Liver (tissue), 10 donors: ENCODE measurements at places on chromosomes 2 and 18. TPM values are rescaled to one million over a fixed set of nuclear protein-coding genes. Genes with fewer than 3 reads are reported as not detected.
A peak's percentile ranks its signal among the peaks of the same experiment; 100 is the strongest.

- no peak overlapping the region for H3K27ac ChIP-seq
- no peak overlapping the region for H3K4me3 ChIP-seq
- H3K27me3 ChIP-seq, result no peaks in the 10 kb centered on the region
- no peak for DNase-seq
- H3K36me3 ChIP-seq, result no peaks in the 10 kb centered on the region
These were observed 88.4 kb upstream of the NRP2 start for GRCh38 chr2:205593891-205594290.

GRCh38 chr2:10918661-10919409, 7.1 kb downstream of the KCNF1 start:
- DNase-seq, result no peak
- no peak overlapping the region for H3K27ac ChIP-seq
- no peak overlapping the region for H3K4me3 ChIP-seq
- no peaks in the 10 kb centered on the region for H3K36me3 ChIP-seq
- no peaks in the 10 kb centered on the region for H3K27me3 ChIP-seq
- no peaks in the 10 kb centered on the region for H3K4me1 ChIP-seq

- no peak for DNase-seq
- H3K27ac ChIP-seq, result no peak overlapping the region
- H3K4me1 ChIP-seq, result no peaks in the 10 kb centered on the region
- no peaks in the 10 kb centered on the region for H3K36me3 ChIP-seq
- no peaks in the 10 kb centered on the region for H3K27me3 ChIP-seq
These were observed 78.6 kb upstream of the ACSL3 start for GRCh38 chr2:222782201-222782730.

- H3K27me3 ChIP-seq, result no peaks in the 10 kb centered on the region
- H3K4me1 ChIP-seq, result no peaks in the 10 kb centered on the region
- DNase-seq, result no peak
- peaks cover 8% of the 10 kb centered on the region for H3K36me3 ChIP-seq
- no peak overlapping the region for H3K4me3 ChIP-seq
These were observed 69.1 kb upstream of the NFATC1 start for GRCh38 chr18:79326413-79327198.

GRCh38 chr2:68653538-68653982, 10.2 kb downstream of the PROKR1 start:
- H3K27me3 ChIP-seq, result no peaks in the 10 kb centered on the region
- no peak overlapping the region for H3K27ac ChIP-seq
- no peak for DNase-seq
- H3K4me1 ChIP-seq, result no peaks in the 10 kb centered on the region
- no peak overlapping the region for H3K4me3 ChIP-seq
- H3K36me3 ChIP-seq, result no peaks in the 10 kb centered on the region

DNA sequence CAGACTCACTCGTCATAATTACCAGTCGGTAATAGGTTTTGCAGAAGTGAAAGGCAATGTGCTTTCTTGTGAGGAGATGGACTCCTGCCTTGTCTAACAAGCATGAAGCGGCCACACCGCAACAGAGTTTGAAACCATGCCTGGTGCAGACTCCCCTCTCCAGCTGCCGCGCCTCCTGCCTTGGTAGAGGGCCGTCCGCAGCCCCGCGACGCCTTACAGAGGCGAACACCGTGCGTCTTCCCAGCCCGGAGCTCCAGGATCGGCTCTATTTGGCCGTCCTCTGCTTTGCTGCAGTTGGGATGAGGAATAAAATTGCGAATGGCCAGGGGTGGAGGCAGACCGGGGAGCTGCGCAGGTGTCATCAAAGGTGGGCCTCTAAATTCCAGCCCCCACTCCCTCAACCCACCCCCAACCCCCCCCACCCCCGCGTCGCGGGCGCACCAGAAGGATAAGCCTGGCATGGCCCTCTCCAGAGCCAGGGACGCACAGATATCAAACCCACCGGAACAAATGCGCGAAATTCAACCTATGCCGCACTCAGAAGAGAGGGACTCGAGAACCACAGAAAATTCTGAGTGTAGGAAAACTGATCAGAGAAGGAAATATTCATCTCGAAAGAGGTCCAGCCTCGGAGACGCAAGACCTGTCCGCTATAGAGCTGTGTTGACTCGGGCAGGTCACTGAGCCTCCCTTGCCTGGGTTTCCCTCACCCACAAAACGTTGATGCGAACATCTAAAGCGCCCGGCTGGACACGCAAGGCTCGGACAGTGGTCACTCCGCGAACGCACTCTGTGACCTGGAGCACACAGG, 1.1 kb downstream of the TRABD2A start:
- no peak overlapping the region for H3K4me3 ChIP-seq
- H3K4me1 ChIP-seq, result peaks cover 28% of the 10 kb centered on the region
- H3K36me3 ChIP-seq, result no peaks in the 10 kb centered on the region
- DNase-seq, result no peak
- no peak overlapping the region for H3K27ac ChIP-seq

DNA sequence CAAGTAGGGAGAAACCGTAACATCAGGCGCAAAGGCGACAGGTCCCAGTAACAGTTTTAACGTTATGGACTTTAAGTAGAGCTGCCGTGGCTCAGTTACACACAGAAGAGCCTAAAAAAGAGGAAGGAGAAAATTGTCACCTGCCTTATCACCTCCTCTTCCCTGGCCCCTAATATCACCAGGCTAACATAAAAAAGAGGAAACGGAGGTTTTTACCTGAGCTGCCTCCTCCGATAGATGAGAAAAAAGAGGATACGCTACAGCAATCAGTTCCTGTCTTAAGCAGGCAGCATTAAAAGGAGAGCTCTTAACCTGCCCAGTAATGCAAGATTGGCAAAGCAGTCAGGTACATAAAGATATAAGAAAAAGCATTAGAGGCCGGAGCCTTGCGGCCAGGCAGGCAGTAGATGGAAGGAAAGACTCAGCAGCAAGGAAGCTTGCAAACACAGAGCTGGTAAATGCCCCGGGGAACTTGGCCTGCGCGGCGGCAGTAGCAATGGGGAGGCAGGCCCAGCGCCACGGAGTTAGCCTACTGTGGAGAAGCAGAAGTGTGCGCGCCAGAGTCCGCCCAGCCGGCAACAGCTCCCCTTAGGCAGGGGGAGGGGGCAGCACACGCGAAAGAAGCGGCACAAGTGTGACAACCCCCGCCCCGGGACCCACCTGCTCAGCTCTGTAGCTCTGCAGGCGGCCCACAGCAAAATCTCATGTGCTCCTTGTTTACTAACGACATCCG, 116.3 kb upstream of the SCN7A start:
- DNase-seq, result no peak
- no peaks in the 10 kb centered on the region for H3K36me3 ChIP-seq
- H3K4me3 ChIP-seq, result no peak overlapping the region
- no peaks in the 10 kb centered on the region for H3K27me3 ChIP-seq
- no peaks in the 10 kb centered on the region for H3K4me1 ChIP-seq
- no peak overlapping the region for H3K27ac ChIP-seq

DNA sequence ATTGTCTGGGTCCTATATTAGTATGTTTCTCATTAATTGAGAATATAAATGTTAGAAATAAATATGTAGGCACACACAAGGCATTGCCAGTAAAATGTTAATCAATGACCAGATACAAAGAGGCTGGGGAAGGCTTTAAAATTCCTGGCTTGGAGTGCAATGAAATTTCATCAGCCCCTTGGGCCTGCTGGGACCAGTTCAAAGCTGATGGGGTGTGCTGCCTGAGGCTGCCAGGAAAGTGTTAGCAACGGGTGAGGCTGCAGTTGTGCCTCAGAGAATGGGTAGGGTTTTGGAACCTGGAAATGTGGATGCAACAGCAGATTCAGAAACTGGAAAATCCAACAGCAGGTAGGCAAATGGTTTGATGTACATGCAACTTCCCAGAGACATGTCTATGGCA, 68.9 kb downstream of the DIPK1C start:
- no peaks in the 10 kb centered on the region for H3K36me3 ChIP-seq
- no peaks in the 10 kb centered on the region for H3K27me3 ChIP-seq
- H3K4me3 ChIP-seq, result no peak overlapping the region
- no peak for DNase-seq

GRCh38 chr2:42135381-42136312, 33.5 kb upstream of the EML4 start:
- DNase-seq, result no peak
- no peak overlapping the region for H3K4me3 ChIP-seq
- H3K27ac ChIP-seq, result no peak overlapping the region
- peaks cover 17% of the 10 kb centered on the region for H3K4me1 ChIP-seq
- no peaks in the 10 kb centered on the region for H3K27me3 ChIP-seq
- H3K36me3 ChIP-seq, result no peaks in the 10 kb centered on the region

GRCh38 chr2:23620841-23621341, 235.9 kb downstream of the KLHL29 start:
- no peak overlapping the region for H3K27ac ChIP-seq
- H3K4me1 ChIP-seq, result no peaks in the 10 kb centered on the region
- H3K27me3 ChIP-seq, result no peaks in the 10 kb centered on the region
- no peak overlapping the region for H3K4me3 ChIP-seq
- DNase-seq, result no peak

DNA sequence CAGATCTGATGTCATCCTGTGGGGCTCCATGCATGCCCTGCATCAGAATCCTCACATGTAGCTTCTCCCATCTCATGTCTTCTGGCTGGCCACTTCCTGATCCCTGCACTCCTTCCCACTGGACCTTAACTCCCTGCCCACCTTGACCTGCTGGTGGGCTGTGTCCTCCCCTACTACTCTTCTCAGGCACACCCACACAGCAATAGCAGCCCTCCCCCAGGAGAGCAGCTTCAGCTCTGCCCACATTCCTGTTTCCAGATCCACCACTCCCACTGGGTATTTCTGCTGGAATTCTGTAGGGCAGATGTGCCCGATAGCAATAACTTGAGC, 137.0 kb upstream of the HS6ST1 start:
- no peaks in the 10 kb centered on the region for H3K27me3 ChIP-seq
- H3K4me1 ChIP-seq, result no peaks in the 10 kb centered on the region
- no peak overlapping the region for H3K4me3 ChIP-seq
- no peak overlapping the region for H3K27ac ChIP-seq
- H3K36me3 ChIP-seq, result no peaks in the 10 kb centered on the region
- DNase-seq, result peak; percentile 6

DNA sequence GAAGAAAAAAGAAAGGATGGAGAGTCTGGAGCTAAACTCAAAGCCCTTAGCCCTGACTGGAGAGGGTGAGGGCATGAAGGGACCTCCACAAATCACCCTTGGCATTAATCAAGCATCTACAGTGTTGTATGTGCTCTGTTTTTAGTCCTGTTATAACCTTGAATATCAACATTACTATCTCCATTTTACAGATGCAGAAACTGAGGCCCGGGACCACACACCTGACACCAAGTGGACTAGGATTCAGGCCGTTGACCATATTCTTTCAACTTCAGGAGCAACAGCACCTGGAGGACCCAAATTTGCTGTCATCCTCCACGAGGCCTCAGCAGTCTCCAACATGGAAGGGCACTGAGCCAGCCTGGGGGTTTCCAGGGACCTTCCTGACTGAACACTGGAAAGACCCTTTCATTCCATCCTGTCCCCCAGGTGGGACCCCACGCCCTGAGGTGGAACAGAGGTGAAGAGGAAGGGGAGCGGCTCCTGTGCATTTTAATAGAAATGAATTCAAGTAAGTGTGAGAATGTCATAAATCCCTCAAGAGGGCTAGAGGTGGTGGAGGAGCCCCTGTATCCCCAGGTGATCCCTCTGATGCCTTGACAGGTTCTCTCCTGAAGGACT, 41.0 kb downstream of the SERTAD2 start:
- H3K27me3 ChIP-seq, result no peaks in the 10 kb centered on the region
- no peak overlapping the region for H3K27ac ChIP-seq
- no peak overlapping the region for H3K4me3 ChIP-seq
- H3K4me1 ChIP-seq, result peaks cover under 1% of the 10 kb centered on the region
- no peaks in the 10 kb centered on the region for H3K36me3 ChIP-seq
- no peak for DNase-seq

DNA sequence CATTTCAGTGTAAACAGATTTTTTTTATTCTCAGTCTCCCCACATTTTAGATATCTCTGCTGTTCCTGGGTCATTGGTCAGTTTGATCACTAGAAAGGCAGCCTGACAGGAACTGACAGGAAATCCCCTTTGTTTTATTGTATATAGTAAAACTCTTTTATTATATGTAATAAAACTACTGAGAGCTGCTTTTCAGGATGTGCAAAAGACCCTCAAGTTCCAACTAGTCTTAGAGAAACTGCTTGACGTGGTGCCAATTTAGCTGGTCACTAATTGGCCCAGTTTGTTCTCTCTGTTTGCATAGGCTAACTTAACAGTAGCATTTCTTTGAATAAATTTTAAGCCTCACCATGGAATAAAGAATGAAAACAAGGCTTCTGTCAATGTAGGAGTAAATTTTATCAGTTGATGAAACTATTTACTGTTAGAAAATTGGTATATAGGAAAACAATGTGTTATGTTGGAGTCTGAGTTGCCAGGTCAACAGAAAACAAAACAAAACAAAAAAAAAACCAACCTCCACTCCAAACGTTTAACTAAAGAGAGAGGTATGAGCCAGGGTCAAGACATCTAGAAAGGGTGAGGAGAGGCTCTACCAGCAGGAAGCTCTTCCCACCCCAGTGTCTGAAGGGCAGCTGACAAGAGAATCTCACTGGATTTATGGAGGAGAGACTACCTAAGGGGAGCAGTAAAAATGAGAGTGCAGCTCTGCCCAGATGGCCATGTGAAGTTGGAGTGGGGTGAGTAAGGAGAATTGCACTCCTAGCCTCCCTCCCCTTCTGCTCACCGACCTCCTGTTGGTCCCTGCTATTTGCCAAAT, 184.6 kb downstream of the ST6GAL2 start:
- no peaks in the 10 kb centered on the region for H3K4me1 ChIP-seq
- no peak for DNase-seq
- no peaks in the 10 kb centered on the region for H3K36me3 ChIP-seq
- no peaks in the 10 kb centered on the region for H3K27me3 ChIP-seq
- no peak overlapping the region for H3K4me3 ChIP-seq

DNA sequence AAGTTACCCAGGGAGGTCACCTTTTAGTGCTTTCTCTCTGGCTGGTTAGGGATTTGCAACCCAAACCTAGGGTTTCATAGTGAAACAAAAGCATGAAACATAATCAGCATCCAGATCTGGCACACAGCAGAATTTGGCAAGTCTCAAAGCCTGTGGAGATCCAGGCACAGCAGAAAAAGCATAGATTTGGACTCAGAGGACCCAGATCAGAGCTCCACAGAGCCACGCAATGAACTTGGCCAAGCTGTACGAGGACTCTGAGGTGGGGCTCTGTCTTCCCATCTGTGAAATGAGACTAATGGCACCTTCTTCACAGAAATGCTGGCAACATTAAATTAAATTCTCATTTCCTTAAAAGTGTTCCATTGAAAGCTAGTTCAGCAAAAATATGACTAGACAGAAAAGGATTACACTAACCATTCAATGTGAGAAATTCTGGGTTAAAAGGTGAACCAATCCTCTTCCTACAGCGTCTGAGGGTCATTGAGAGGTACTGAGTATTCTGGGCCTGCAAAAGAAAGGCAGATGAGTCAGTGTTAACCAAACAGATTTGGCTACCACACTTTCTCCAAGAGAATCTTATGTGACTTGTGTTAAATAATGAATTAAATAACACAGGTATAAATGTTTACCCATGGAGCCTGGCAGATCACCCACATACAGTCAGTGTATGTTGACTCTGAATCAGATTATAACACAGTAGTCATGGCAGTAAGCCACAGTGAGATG, 266.3 kb downstream of the MREG start:
- peaks cover 45% of the 10 kb centered on the region for H3K4me1 ChIP-seq

The FAM124B gene
- total RNA-seq, result 0.42 TPM

The TCF7L1 gene
- total RNA-seq, result 3.6 TPM

The VWA3B gene
- total RNA-seq, result not detected

The CRIM1 gene
- 22.1 TPM for total RNA-seq
